Progenitor cell of endocrine pancreas (in vitro differentiated cells): ENCODE measurements at places on chromosomes 11 and 22. TPM values are rescaled to one million over a fixed set of nuclear protein-coding genes. Genes with fewer than 3 reads are reported as not detected.
A peak's percentile ranks its signal among the peaks of the same experiment; 100 is the strongest.

- DNase-seq = no peak
Measured at GRCh38 chr11:81887671-81888070, 846.0 kb downstream of the FAM181B start.

GRCh38 chr22:44609400-44609988, 92.5 kb upstream of the PRR5 start:
- DNase-seq = no peak

DNA sequence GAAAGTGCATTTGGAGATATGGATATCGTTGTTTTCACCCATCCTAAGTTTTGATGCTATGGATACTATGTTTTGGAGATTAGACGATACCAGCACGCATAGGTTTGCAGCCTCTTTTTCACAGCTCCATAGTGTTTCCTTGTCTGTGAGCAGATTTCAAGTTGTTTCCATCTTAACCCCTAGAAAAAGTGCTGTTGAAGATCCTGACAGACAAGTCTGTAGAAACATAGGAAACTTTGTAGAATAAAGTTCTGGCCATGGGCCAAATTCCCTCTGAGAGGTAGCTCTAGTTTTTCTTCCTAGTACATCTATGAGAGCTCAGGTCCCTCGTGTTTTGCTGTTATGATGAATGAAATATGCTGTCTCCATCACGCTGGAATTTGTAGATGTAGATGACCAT, 32.4 kb downstream of the ST3GAL4 start:
- DNase-seq = no peak

DNA sequence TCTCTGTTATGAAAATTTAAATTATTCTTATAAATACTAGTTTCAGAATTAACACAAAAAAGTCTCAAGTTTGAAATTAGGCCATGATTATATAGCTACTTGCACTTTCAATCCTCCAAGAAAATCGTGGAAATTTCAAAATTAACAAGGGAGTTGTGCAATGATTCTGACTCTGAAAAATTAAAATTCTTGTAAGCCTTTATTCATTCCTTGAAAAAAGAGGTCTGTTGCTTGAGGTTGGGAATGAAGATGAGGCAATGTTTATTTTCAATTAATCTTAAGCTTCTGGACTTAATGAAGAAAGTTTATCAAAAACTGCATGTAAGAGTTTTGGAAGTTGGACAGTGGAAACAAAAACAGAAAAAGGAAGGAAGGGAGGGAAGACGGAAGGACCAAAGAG, 128.2 kb upstream of the FIBIN start:
- no peak for DNase-seq

- DNase-seq = no peak
Measured at GRCh38 chr11:106997227-106997626, 21.0 kb downstream of the GUCY1A2 start.

- DNase-seq = no peak
Measured at GRCh38 chr11:3092603-3093141, 35.4 kb upstream of the CARS1 start.

DNA sequence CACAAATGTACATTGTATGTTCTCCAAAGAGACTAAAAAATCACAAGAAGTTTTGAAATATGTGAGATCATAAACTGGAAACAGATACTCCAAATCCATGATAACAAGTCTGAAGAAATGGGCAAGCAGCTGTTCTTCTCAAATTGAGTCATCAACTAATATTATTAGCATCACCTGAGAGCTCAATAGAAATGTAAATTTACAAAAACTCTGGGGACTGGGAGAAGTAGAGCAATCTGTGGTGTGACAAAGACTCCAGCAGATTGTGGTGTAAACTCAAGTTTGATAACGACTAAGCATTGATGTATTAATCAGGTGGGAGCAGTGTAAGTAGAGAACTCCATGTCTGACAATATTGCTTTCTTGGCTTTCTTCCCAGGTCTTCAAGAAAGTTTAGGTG, 53.2 kb downstream of the GLYATL1 start:
- no peak for DNase-seq

GRCh38 chr22:40818192-40818746, 877 bp downstream of the SLC25A17 start:
- DNase-seq = no peak

DNA sequence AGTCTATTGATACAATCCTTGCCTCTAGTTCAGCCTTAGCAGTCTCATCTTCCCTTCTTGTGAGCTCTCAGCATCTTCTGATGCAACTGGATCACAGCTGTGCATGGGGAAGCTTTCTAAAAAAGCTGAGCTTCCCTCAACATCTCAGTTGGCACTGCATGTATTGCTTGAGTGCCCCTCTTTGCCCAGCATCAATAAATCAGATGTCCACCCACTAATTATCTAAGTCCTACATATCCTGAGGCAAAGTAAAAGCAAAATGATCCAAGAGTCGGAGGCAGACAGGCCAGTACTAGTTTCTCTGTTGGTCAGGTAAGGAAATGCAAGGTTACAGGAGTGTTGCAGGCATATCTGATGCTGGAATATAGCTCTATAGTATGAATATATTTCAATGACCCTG, 334.5 kb upstream of the NCAM1 start:
- DNase-seq = no peak

GRCh38 chr11:23278121-23278520, 417.8 kb upstream of the CCDC179 start:
- no peak for DNase-seq

- no peak for DNase-seq
Measured at GRCh38 chr11:109209572-109209971, 212.4 kb upstream of the C11orf87 start.

GRCh38 chr11:21464601-21465193, 728.2 kb upstream of the ANO5 start:
- DNase-seq = no peak

DNA sequence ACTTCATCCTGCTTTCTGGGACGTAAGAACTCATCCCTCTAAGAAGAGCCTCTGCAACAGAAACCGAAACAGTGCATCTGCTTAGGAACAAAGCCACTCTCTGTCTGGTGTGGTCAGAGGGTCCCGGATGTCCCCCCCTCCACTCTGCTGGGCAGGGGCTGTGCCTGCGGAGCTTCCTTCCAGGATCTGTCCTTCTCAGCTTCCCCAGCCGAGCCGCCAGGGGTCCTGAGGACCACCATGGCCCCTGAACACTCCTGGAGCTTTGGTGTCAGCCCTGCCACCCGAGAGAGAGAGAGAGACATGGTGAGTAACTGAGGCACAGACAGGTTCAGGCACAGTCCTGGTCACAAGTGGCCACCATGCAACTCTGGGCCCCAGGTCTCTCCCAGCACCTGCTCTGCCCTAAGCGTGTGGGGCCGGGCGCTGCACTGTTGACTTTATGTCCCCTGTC, 24.4 kb upstream of the MGAT3 start:
- no peak for DNase-seq

DNA sequence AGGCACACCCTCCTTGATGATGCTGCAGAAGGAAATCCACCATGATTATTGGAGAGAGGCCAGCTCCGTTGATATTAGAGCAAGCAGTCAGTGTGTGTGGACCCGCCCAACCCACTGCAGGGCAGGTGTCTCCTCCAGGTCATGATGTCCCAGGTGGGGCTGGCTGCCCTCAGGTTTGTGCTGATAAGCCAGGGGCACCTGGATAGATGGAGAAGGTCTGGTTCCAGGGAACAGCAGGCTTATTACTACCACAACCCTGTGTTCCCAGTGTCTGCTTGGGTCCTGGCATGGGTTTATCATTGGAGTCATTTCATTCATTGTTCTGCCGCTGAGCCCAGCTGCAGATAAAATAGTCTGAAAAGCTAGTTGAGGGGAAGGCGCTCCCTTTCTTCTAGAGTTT, 181.1 kb upstream of the NECTIN1 start:
- DNase-seq = no peak

GRCh38 chr11:3021125-3021524, 29.0 kb upstream of the NAP1L4 start:
- peak; percentile 43 for DNase-seq

DNA sequence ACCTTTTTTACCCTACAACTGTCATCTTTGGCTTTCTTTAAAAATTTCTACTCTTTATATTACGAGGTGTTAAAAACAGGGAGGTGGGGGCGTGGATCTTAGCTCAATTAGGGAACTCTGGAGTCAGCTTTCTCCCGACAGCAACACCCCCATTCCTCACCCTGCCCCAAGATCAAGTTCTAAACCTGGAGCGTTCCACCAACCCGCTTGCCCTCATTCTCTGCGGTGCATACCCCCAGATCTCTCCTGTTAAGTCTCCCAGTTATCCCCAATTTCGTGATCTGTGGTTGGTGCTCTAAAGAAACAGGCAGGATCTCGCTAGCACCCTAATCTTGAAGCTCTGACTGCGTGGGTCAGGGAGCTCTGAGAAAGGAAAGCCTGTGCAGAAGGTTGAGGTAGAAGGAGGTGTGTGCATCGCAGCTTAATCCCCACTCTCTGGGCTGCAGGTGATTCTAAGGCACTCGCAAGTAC, 177.3 kb upstream of the NTM start:
- no peak for DNase-seq

Gene GNG3
- total RNA-seq = 1.8 and 2.0 TPM in 2 replicates

Gene PATE2
- total RNA-seq = 0.29 TPM in 1 of 2 replicates, not detected in the other

Gene DLG2
- 1.5 and 2.4 TPM in 2 replicates for total RNA-seq

Gene WBP2NL
- total RNA-seq = not detected in 2 replicates

Gene ISX
- 8.9 and 12.7 TPM in 2 replicates for total RNA-seq

Gene SOX6
- 32.6 and 34.9 TPM in 2 replicates for total RNA-seq

Gene GDPD4
- not detected in 2 replicates for total RNA-seq
